Fibroblast of skin of left quadriceps (primary cell): ENCODE measurements at places on chromosomes 1 and 21.

- DNase-seq, result no peak
Observed at GRCh38 chr21:15061279-15061678, 3.5 kb downstream of the NRIP1 start.

- no peak for DNase-seq
Observed at GRCh38 chr1:153531638-153532037, 4.2 kb downstream of the S100A6 start.

- no peak for DNase-seq
Observed at GRCh38 chr1:112744009-112744578, 29.0 kb upstream of the PPM1J start.

DNA sequence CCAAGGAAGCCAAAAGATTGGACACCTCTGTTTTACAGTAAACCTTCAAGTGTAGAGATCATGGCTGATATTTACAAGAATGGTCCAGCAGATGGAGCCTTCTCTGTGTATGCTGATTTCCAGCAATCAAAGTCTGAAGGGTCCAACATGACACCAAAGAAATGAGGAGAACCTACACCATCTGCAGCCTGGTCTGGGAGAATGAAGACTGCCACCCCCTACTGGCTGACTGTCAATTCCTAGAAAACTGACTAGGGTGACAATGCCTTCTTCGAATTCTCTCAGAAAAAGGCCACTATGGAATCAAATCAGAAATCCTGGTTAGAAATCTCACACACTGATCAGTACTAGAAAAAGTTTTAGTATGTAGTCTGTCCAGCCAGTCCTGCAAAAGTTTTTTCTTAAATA is 83.3 kb downstream of the CDC42BPA start:
- DNase-seq, result peak; percentile 43

- DNase-seq, result no peak
Observed at GRCh38 chr1:216898801-216899200, 175.6 kb upstream of the ESRRG start.

DNA sequence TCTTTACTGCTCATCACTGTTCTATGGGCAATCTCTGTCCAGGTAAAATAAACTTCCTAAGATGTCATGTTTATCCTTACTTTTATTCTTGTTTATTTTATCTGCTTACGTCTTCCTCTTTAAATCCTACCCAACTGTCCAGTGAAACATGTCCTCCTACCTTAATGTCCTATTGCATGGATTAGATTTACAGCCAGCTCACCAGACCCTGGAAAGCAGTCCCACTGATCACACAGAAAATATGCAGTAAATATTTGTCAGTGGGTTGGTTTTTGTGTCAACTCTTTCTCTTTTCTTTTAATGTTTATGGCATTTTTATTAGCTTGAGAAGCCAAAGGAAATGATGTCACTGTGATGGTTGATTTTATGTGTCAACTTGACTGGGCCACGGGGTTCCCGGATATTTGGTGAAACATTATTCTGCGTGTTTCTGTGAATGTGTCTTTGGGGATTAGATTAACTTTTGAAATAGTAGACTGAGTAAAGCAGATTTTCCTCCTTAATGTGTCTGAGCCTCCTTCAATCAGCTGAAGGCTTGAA is 258.3 kb downstream of the SRGAP2C start:
- DNase-seq, result peak; percentile 11

DNA sequence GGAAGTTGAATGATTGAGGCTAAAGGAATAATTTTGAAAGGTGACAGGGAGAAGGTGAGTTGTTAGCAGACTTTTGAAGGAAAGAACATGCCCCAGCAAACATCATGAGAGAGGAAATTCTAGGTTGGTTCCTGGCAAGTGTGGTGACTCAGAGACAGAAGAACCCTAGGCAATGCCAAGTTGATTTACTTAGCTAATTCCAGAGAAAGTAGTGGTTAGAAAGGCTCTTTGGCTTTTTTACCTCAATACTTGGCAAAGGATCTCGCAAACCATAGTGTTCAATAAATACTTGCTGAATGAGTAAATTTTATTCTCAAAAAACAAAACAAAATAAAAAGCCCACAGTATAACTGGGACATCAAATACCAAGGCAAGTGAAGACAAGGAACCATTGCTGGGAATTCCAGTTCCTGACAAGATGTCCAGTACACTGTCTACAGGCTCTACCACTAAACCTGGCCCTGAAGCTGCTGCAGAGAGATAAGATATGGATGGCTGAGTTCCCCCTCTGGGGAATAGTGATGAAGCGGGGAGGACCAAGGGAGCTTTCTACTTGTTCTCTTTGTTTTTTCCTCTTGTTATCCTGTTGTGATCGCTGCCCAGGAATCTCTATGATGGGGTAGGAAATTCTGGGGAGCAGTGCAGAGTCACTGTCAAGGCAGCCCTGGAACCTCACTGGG is 48.2 kb downstream of the IL12RB2 start:
- DNase-seq, result peak; percentile 52

DNA sequence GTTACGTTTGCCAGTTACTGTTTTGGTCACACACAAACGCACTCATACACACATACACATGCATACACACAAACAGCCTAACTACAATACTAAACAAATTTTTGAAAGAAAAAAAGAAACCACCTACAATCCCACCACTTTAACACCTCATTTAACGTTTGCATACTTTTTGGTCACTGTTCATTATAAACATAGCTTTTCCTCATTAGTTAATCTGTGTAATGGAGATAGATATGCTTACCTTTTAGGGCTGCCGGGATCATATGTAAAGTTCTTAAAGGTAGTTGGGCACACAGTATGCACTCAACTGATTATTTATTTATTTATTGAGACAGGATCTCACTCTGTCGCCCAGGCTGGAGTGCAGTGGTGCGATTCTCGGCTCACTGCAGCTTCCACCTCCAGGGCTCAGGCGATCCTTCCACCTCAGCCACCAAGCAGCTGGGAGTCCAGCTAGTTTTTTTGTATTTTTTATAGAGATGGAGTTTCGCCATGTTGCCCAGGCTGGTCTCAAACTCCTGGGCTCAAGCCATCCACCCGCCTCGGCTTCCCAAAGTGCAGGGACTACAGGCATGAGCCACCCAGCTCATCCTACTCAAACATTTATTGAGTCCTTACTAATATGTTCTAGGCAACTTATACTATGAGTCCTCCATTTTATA is 677 bp upstream of the BCL10 start:
- no peak for DNase-seq

GRCh38 chr1:46193984-46194570 is 4.2 kb downstream of the POMGNT1 start:
- DNase-seq, result no peak

GRCh38 chr1:152533327-152533938 is 19.2 kb downstream of the CRCT1 start:
- no peak for DNase-seq

DNA sequence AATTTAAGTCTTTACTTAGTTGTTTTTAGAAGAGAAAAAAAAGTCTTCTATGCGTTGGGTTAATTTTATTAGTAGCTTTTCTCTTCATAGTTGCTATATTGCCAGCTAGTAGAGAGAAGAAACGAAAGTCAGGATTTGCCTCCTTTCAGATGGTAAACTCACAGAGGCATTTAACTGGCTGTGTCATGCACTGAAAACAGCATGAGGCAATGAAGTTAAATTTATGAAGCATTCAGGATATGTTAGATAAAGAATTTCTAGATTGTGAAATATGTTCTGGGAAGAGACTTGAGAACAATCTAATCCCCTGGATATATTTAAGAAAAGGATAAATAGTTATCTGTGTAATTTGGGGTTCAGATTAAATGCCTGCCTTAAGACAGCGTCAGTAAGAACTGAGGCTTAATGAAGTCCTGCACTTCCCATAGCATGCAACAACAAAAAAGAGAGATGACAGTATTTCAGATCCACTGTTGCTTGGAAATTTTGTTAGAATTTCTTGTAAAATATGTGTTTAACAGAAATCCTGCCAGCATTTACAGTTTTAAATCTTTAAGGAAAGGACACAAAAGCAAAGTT is 1.7 kb downstream of the ANGPTL1 start:
- DNase-seq, result peak; percentile 40

DNA sequence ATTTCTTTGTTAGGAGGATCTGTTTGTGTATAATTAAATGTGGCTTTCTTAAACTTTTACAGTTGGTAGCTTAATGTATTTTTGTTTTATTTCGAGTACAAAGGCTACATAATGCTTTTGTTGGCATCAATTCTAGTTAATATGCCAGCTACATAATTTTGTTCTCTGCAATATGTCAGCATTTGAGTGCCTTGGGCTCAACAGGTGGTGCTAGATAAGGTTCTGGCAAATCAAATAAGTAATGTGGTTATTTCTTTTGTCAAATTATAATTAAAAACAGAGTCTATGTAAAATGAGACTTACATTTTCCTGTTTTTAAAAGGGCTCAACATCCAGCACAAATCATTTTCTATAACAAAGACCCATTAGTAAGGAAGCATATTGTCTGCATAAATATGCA is 410.6 kb upstream of the NR5A2 start:
- no peak for DNase-seq

DNA sequence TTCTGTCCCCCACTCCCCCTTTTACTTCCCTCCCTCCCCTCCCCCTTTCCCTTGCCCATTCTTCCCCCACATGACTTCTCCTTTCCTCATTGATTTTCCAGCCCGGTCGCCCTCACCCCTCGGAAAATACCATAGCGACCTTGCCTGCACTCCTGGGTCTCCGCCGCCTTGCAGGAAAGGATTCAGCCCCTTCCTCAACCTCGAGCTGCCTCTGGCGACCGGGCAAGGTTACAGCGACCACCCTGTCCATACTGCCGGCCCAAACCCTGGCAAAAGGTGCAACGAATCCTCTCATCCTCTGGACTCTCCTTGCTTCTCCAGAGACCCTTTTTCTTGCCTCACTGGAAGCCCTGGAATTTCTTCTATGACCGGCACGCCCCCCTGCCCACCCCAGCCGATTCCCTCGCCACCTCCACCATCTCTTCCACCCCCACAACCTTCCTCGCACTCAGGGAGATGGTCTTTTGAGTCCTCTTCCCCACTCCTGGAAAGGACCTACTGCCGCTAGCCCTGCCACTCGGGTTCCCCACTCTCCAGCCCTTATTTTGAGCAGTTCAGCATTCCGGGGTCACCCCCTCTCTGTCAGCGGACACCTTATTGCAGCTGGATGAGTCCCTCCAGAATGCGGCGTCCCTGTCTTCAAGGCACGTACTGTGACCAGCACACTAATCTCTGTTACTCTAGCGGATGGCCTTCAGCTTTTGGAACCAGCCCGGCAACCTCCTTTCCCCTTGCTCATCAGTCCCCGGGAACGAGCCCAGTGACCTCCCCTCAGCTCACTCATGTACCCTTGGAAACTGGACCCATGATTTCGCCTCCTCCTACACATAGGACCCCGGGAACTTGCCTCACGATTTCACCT is 846 bp downstream of the NSUN4 start:
- DNase-seq, result no peak

DNA sequence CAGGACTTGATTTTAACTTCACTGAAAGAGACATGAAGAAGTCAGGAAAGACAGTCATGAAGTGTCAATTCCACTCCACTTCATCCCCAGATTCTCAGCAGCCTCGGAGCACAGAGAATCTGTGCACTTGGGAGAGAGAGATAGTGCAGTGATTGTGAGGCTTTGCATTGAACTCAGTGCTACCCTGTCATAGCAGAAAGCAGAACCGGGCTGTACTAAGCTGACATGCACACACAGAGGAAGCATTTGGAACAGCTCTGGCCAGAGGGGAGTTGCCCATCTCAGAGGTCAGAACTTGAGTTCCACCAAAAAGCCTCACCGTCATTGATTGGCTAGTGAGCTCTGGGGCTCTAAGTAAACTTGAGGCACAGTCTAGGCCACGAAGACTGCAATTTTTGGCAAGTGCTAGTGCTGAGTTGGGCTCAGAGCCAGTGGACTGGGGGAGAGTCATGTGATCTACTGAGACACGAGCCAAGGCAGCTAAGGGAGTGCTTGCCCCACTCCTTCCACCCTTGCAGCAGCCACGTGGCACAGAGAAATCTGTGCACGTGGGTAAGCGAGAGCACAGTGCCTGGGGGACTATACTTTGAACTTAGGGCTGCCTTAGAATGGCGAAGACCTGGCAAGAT is 810.2 kb upstream of the ADAMTS5 start:
- no peak for DNase-seq

- no peak for DNase-seq
Observed at GRCh38 chr1:109923131-109923945, 12.7 kb downstream of the CSF1 start.

DNA sequence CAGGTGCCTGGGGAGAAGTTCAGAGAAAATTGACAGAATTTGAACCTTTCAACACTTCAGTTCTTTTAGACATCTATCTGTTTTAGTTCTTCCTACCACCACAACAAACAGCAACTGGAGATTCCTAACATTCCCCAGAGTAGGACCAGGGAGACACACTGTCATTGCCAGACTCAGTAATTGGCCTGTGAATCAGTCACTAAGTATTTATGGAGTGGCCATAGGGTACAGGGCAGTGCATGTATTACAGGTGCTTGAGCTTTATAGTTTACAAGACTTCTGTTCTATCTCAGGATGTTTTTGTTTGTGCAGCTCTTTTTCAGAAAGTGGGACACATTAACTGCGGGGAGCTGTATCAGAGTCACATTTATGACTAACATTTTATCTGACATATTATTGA is 1.7 kb downstream of the CDC14A start:
- DNase-seq, result no peak

- no peak for DNase-seq
Observed at GRCh38 chr1:205422993-205423642, 1.3 kb upstream of the LEMD1 start.

DNA sequence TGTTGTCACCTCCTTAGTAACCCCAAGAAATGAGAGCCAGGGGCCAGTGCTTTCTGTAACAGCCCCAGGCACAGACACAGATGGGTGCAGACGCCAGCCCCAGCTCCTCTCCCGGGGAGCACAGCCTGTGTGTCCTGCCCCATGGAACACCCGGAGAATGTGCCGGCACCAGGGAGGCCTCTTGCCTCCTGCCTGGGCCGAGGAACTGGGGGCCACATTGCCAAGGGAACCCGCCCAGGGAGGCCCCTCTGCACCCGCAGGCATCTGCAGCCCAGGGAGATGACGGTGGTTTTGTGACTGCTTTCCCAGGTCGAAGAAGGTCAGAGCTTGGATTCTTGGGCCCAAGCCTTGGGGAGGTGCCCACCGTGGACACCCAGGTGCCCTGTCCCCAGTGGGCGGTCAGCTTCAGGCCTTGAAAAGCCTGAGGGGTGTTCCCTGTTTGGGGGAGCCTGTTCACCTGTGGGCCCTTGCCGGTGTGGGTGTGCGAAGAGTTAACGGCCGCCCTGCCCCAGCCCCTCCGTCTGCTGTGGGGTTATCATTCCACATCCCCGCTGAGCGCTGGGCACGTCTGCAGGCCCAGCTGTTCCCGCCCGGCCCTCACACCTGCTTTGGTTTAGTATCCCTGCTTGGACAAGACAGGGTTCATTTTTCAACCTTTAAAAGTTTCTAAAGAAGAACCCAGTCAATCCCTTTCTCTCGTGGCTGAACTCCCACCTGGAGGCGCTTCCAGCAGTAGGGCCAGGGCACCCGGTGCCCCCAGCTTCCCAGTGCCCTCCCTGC is 62.5 kb downstream of the MORN1 start:
- DNase-seq, result no peak

DNA sequence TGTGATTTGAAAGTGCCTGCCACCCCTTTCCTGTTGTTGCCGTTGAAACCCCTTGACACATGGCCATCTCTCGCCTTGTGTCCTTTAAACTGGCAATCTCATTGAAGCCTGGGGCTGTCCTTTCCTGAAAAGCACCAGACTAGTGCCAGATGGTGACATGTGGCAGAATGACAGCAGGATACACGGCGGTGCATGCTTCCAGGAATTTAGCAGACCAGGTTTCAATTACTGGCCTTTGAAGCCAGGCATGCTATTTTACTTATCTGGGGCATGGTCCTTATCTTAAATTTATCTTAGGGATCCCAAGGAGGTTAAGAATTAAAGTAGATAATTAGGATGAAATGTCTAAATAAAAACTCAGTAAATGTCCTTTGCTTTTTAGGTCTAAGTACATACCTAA is 15.2 kb downstream of the PLPPR4 start:
- DNase-seq, result no peak
